Myocyte (in vitro differentiated cells): ENCODE measurements at places on chromosomes 11 and 22. TPM values are rescaled to one million over a fixed set of nuclear protein-coding genes. Genes with fewer than 3 reads are reported as not detected.

Gene ATXN10
- 101 and 108 TPM in 2 replicates for total RNA-seq

Gene KCNJ11
- total RNA-seq: 5.1 and 8.7 TPM in 2 replicates

Gene HPS4
- total RNA-seq: 21.7 and 28.9 TPM in 2 replicates

Gene SYT13
- total RNA-seq: 0.05 TPM in 1 of 2 replicates, not detected in the other

Gene TMPRSS5
- total RNA-seq: 0.48 and 0.99 TPM in 2 replicates

Gene DLG2
- total RNA-seq: 7.9 and 9.5 TPM in 2 replicates

Gene CNGA4
- total RNA-seq: 0.10 TPM in 1 of 2 replicates, not detected in the other

Gene CD3G
- not detected in 2 replicates for total RNA-seq

Gene MMP8
- not detected in 2 replicates for total RNA-seq

DNA sequence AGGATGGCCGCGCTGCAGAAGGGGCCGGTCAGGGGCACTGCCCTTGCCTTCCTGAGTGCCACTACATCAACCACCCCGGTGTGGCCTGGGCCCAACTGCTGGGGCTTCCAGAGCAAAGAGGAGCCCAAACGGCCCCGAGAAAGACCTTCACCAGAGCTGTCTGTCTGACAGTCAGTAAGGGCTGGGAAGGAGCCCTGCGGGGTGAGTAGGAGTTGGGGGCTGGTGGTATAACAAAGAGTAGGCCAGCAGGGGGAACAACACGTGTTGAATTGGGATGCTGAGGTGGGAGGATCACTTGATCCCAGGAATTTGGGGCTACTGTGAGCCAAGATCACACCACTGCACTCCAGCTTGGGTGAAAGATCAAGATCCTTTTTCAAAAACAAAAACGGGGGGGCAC lies 3.9 kb downstream of the GSTT4 start:
- DNase-seq: no peak

- DNase-seq: no peak
These were observed 19.2 kb upstream of the OR56A3 start for GRCh38 chr11:5922749-5923426.

DNA sequence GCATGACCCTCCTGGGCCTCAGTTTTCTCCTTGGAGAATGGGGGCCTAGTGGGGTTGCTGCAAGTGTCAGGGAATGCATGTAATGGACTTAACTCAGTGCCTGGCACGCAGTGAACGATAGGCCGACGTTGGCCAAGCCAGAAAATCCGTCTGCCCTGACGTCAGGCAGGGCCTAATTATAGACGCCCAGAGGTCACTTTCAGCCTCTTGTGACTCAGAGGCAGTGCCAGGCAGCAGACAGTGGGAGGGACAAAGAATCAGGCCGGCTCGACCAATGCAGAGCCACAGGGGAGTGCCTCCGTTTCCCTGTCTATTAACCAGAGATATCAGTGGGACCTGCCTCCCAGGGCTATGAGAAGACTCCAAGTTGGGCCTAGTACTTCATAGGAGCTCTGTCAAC lies 115.0 kb downstream of the MN1 start:
- DNase-seq: peak; percentile 90

DNA sequence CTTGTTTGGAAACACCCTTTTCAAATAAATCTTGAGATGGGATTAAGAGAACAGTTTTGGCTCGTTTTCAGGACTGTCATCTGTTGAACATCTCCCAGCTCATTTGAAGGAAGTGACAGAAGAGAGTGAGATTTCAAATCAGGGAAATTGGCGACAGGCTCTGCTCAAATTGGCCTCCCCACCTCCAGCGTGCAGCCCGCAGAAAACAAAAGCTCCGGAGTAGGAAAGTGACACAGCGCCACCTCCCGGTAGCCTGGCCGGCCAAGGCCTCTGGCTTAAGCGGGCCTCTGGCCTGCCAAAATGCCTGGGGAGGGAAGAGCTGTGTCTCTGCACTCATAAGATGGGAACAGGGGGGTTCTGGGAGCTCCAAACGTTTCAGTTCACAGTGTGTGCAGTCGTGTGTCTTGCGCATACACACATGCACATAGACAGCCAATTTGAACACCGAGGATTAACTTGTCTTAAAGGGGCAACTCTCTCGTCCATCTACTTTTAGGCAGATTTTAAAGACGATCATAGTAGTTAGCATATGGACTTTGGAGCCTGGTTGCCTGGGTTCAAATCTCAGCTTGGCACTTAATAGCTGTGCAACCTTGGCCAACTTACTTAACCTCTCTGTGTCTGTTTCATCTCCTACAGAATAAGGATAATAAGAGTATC lies 132.7 kb upstream of the RCN1 start:
- DNase-seq: peak; percentile 35

DNA sequence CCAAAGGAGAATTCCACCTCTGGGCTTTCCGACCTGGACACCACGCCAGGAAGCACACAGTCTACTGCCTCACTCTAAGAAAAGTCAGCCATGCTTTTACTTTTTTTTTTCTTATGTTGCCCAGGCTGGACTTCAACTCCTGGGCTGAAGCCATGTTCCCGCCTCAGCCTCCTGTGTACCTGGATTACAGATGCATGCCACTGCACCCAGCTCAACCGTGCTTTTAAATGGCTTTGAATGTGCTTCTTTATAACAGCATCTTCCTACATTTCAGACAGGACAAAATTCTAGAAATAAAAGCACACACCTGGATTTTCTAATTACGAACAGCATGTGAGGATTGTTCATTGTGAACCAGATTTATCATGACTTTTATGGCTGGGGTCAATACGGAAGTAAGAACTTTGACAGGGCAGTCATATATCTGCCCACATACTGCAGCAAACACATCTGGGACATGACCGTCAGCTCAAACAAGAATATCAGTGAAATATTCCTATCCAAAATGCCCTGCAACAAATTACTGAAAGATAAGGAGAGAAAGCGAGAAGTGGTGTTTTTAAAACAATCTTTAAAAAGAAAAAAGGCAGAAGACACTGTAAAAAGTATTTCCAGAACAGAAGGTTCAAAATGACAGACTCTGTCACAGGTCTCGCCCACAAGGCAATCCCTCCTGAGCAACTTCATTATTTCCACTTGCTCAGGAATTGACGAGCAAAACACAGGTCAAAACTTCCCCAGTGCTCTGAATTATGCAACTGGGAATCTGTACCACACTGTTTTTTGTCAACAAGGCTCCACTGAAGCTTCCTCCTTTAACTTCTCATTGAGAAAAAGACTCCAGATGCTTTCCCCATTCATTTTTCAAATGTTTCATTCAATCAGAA lies 42.1 kb downstream of the PACSIN2 start:
- no peak for DNase-seq

GRCh38 chr22:20948450-20948849 lies 18.6 kb upstream of the AIFM3 start:
- DNase-seq: no peak

DNA sequence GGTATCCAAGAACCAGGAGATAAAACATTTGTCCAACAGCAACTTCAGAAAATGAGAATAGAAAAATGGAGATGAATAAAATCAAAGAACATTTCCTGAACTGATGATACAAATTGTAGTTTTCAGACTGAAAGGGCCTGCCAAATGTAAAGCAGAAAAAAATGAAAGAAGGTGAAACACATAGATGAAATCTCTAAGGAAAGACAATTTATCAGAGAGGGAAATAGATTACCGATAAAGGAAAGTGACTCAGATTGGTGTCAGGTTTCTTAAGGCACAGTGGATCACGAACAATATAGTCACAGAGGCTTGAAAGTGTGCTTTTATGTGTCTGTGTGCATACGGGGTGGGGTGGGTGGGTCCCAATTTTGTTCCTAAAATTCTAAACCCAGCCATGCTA lies 4.1 kb upstream of the STT3A start:
- DNase-seq: no peak

GRCh38 chr11:13169709-13170108 lies 107.9 kb upstream of the BMAL1 start:
- peak; percentile 88 for DNase-seq

DNA sequence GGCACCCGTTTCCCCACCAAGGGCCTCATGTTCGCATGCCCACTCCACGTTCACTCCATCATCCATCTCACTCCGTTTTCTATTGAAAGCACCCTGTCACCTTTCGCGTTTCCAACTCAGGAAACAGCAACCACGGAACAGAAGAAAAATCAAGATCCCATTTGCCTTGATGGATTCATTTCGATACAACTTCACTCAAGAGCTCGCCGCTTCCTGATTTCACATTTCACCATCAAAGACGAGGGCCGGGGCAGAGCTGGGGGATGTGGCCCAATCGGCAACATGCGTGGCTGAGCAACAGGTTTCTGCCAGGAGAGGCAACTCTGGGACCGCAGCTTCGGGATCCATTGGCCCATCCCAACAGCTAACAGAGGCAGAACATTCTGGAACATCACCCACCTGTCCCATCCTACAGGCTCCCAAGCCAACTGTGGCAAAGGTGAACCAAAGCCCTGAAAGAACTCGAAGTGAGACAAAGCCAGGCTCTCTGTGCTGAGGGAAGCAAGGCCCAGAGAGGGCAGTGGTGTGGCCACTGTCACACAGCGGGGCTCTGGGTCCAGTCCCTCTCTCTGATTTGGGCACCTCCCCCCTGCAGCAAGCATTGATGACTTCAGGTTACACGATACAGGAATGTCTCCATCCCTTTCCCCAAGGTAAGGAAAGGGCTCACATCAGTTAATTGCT lies 36.2 kb upstream of the CD5 start:
- no peak for DNase-seq

DNA sequence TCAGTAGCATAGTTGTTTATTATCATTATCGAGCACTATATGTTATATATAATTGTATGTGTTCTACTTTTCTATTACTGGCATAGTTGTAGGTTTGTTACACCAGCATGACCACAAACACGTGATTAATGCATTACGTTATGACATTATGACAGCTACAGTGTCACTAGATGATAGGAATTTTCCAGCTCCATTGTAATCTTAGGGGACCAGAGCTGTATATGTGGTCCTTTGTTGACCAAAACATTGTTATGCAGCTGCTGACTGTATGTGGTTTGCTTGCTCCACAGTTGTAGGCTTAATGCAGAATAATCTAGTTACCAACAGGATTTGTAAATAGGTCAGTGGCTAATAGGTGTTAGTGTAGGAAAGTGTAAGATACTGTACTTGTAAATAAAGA lies 66.1 kb downstream of the HSD17B12 start:
- DNase-seq: peak; percentile 34

- DNase-seq: no peak
These were observed 5.4 kb downstream of the SPINDOC start for GRCh38 chr11:63818609-63819008.

GRCh38 chr22:40853333-40853732 lies 3.1 kb downstream of the ST13 start:
- no peak for DNase-seq

DNA sequence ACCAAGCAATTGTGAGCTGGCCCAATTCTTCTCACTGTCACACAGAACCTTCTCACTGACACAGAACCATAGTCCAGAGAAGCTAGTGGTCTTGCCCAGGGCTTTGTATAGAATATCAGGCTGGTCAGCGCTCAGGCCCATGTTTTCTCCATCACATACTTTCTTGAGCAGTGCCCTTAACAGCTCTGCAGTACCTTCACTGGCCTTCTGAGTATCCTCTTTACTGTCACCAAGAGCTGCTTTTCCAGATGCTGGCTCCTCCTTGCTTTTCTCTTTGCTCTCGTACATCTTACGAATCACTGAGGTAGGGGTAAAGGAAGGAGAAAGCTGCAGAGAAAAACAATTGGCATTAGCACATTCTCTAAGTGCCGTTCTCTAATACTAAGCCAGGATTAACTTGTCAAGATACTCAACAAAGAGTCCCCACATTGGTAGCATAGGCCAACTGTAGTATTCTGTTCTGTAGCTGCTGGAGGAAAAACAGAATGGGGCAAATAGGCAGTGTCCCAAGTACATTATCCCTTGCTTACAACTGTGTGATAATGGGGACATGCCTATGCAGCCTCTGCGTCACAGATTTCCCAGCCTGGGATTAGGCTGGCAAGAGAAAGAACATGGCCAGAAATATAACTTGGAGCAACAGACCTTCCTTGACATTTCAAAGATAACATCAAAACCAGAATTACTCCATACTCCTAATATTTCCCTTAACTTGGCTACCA lies 43.5 kb downstream of the DRG1 start:
- no peak for DNase-seq

DNA sequence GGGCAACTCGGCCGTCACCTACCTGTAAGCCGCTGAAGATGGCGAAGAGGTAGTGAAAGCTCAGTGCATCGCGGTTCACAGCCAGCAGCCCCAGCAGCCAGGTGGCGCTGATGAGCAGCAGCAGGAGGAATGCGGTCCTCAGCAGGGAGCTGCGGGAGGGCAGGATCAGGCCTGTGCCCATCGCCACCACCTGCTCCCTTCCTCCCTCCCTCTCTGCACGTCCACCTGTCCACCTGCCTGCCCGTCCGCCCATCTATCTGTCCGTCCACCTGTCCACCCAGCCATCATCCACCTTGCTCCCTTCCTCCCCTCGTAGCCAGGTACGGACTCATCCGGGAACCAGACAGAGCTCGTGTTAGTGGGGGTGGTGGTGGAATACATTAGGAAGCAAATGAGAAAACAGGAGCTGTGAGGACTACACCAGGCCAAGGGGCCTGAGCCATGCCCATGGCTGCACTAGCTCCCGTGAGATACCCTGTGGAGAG lies 32.2 kb downstream of the TRMU start:
- DNase-seq: peak; percentile 67

DNA sequence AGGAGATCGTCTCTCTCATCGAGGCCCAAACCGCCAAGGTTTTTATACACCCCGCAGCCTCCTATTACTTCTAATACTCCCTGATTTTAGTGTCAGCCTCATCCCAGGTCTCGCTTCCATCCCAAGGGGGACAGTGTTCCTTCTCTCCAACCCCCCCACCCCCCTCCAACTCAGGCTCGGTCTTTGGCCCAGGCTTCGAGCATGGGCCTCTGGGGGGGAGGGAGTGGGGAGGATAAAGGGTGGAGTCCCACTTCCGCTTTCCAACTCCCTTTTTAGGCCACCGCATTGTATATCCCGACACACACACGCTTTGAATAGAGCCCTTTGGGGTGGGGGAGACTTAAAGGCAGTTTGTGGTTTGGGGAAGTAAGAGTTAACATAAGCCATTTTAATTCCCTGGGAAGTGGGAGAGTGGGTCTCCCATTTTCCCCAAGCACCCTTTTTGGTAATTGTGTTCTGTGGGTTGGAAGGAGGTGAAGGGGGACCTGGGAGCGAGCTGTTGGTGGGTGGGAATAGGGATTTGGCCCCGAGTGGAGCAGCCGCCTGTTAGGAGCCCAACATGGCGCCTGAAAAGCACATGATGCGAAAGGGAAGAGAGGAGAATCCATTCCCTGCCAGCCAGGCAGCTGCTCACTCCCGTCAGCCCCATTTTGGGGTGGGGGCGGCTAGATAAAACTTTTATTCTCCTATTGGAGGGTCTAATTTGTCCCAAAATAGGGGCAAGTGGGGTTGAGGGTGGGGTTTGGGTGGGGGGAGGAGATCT lies 844 bp downstream of the PCF11 start:
- DNase-seq: peak; percentile 78

GRCh38 chr11:28679795-28680468 lies 571.7 kb downstream of the METTL15 start:
- peak; percentile 85 for DNase-seq

DNA sequence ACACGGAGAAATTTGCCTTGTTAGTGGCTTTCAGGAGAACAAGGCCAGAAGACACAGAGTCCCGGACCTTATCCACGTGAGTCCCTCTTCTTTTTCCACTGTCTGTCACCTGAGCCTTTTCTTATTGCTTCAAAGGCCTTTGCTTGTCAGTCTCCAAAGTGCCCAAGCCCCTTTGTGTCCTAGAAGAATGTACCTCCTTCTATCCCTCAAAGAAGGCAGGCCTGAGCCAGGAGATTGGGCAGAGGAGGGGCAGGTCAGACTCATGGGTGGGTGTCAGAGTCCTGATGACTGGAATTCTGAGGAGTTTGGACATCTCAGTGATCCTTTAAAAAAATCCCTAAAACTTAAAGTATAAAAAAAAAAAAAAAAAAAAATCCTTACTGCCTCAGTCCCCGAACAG lies 299.6 kb upstream of the NCAM1 start:
- DNase-seq: no peak

- no peak for DNase-seq
These were observed 79.3 kb upstream of the SORL1 start for GRCh38 chr11:121372671-121373429.
